ENCODE measurements at places on chromosomes 13 and 19. TPM values are rescaled to one million over a fixed set of nuclear protein-coding genes. Genes with fewer than 3 reads are reported as not detected.

The RAP2A gene
- 26.4 TPM for polyA plus RNA-seq

The PSG2 gene
- 0.56 TPM for polyA plus RNA-seq

The KLK15 gene
- not detected for polyA plus RNA-seq

The GNA15 gene
- polyA plus RNA-seq: 1.6 TPM

The TMEM255B gene
- 7.2 TPM for polyA plus RNA-seq

The ZNF729 gene
- 0.06 TPM for polyA plus RNA-seq

The CALR3 gene
- not detected for polyA plus RNA-seq

The STAP2 gene
- 4.9 TPM for polyA plus RNA-seq

The ZNF44 gene
- polyA plus RNA-seq: 9.0 TPM

The TIMM50 gene
- polyA plus RNA-seq: 49.2 TPM
